ENCODE measurements at places on chromosomes 6 and 20.

DNA sequence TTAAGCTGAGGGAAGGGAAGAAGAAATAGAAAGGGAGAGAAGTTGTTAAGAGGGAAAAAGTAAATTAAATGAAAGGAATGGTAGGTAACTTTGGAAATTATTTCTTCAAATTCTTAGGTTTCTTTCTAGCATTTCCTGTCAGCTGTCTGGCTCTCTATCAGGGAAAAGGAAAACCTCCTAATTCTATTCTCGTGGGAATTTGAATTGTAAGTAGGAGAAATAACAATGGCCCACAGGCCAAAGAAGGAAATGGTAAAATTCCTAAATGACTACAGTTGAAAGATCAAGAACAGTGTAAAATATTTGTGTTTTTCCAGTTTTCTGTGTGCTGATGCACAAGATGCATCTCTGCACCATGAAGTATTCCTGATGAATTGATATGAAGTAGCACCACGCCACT lies 173.0 kb downstream of the IBTK start:
- DNase-seq = no peak

- DNase-seq = no peak
These were observed 74.5 kb downstream of the GFOD1 start for GRCh38 chr6:13412639-13413465.

DNA sequence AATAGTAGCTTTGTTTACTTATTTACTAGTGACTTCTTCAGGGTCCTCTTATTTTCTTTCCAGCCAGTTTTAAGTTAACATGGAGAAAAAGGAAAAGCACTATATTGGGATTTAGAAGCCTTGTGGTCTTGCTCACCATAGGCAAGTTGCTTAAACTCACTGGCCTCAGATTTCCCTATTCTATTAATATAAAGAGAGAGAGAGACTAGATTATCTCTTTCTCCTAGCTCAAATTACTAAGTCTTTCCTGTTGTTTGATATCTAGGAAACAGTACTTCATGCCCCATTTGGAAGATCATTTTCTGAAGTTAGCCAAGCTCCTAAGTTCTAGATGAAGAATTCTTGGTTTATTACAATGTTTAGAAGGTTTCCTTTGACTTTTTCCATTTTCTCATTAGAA lies 32.5 kb downstream of the CTNNBL1 start:
- no peak for DNase-seq

- no peak for DNase-seq
These were observed 19.6 kb downstream of the NTSR1 start for GRCh38 chr20:62728028-62728780.

GRCh38 chr6:90490030-90490716 lies 96.7 kb downstream of the MAP3K7 start:
- no peak for DNase-seq

DNA sequence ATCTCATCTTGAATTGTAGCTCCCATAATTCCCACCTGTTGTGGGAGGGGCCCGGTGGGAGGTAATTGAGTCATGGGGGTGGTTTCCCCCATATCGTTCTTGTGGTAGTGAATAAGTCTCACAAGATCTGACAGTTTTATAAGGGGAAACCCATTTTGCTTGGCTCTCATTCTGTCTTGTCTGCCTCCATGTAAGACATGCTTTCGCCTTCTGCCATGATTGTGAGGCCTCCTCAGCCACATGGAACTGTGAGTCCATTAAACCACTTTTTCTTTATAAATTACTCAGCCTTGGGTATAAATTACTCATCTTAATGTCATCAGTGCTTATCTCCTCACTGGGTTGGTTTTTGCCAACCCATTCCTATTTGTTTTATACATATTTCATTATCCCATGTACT lies 142.0 kb upstream of the GMDS start:
- DNase-seq = no peak

- DNase-seq = no peak
These were observed 75.6 kb upstream of the LGSN start for GRCh38 chr6:63395381-63395780.

- peak; percentile 91 for DNase-seq
These were observed 291.4 kb upstream of the RNF217 start for GRCh38 chr6:124670801-124671200.

- DNase-seq = no peak
These were observed 26.0 kb upstream of the C6orf62 start for GRCh38 chr6:24744911-24745310.

GRCh38 chr6:154239392-154239791 lies 117.2 kb downstream of the IPCEF1 start:
- no peak for DNase-seq

DNA sequence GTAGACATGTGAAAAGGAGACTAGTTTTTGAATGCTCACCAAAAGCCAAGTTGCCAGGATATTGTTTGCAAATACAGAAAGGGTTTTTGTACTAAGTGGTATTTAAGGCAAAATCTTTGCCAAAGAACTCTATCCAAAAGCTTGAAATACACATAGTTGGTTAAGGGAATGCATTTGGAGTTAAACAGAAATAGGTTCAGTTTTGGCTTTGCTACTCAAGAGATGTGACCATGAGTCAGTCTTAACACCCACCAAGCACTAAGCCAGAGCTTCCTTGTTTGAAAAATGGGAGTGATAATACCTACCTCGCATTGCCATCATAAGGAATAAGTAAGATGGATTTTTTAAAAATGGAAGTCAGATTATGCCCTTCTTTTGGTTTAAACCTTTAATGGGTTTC lies 191.7 kb upstream of the LAMP5 start:
- no peak for DNase-seq

DNA sequence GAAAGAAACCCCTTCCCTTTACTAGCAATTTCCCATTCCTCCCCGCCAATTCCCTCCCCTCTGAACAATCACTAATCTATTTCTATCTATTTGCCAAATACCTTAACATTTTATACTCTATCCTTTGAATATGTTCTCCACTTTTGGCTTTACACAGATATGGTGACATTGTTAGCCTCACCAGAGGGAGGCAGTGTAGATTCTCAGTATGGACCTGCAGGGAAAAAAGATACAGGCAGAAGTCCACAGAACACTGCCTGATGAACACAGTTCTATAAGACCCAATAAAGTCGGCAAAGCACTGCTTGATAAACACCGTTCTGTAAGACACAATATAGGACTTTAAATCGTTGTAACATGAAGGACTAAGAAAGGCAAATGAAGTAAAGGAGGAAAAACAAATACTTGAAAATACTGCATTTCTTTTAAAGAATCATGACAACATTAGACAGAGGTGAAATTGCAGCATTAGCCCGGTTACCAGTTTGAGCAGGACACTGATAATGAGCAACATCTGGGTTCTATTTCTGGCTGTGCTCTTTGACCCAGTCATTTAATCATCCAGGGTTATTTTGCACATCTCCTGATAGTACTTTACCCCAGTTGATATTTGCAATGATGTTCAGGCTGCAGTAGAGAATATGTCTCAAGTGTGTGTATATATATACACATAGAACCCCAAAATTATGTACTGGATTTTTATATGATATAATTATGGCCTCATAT lies 296.8 kb downstream of the UTRN start:
- DNase-seq = peak; percentile 47
